ENCODE measurements at places on chromosomes 6 and 20. TPM values are rescaled to one million over a fixed set of nuclear protein-coding genes. Genes with fewer than 3 reads are reported as not detected.

Gene SGK2
- 0.16 TPM for total RNA-seq

Gene EYA4
- total RNA-seq, result not detected

Gene TAAR1
- not detected for total RNA-seq

Gene ANKS1A
- 6.0 TPM for total RNA-seq

Gene C2
- total RNA-seq, result 1.4 TPM

Gene GPR6
- not detected for total RNA-seq

Gene FOXS1
- total RNA-seq, result not detected

Gene TNFRSF21
- total RNA-seq, result 2.3 TPM

Gene NXT1
- total RNA-seq, result 37.8 TPM

DNA sequence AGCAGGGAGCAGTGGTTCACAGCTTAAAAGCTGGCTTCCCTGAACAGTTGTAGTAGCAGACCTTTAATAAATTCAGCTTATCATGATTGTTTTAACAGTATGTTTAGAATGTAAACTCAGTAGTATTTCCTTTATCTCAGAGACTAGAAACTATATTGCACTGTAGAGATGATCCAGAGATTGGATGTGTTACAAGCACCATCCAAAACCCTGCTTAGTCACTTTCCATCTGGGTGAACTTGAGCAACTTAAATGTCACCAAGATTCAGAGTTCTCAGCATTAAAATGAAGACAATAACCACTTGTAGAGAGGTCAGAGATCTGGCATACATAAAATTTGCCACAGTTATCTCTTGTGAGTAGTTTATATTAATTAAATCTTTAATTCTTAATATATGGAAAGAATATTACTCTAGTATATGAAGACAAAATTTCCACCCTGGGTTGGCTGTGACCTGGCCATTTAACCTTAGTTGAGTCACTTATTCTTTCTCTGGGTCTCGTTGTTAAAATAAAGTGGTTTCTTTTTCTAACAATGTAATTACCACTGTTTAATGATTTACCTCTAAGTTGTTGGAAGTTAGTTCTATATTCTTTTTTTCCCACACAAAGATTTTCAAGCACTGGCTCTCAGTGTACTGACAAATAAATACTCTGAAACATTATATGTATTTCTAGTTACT is 239.2 kb upstream of the FKBP1C start:
- DNase-seq, result no peak

- DNase-seq, result no peak
Observed at GRCh38 chr6:122817358-122817757, 28.3 kb downstream of the SMPDL3A start.

- no peak for DNase-seq
Observed at GRCh38 chr6:372336-372911, 19.1 kb upstream of the IRF4 start.

GRCh38 chr6:13124131-13124530 is 204.2 kb downstream of the TBC1D7 start:
- no peak for DNase-seq

DNA sequence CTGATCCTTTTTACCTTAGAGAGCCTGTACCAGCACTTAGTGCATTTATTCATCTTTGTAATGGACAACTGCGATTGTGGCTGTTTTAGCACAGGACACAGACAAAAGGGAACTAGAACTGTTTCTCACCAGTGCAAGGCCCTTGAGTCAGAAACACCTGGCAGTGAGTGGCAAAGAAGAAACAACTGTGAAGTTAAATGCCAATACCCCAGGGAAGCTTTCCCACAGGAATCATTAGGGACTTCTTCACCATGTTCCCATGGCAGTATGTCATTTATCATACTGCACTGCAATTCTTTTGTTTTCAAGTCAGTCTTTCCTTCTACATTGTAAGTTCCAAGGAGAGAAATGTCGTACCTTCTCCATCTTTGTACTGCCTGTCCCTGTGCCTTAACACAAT is 28.6 kb upstream of the CDYL start:
- DNase-seq, result no peak

DNA sequence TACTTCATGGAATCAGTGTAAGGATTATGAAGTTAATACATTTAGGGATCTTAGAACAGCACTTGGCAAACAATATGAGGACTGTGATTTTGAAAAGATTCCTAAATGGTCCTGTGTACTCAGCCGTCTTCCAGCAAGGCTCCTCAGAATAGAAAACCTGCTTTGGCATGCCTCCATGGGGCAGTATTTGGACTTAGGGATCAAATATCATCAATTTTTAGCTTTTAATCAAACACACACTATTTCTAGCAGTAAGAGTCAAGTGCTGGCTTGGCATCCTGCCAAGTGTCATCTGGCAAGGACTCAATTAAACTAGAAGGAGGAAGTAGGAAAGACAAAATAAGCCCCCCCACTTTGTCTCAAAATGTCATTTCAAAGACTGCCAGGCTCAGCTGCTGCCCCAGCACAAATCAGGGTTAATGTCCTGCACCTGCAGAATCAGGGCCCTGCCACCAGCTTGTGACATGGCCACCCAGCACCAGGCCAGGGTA is 40.8 kb downstream of the IYD start:
- DNase-seq, result no peak

DNA sequence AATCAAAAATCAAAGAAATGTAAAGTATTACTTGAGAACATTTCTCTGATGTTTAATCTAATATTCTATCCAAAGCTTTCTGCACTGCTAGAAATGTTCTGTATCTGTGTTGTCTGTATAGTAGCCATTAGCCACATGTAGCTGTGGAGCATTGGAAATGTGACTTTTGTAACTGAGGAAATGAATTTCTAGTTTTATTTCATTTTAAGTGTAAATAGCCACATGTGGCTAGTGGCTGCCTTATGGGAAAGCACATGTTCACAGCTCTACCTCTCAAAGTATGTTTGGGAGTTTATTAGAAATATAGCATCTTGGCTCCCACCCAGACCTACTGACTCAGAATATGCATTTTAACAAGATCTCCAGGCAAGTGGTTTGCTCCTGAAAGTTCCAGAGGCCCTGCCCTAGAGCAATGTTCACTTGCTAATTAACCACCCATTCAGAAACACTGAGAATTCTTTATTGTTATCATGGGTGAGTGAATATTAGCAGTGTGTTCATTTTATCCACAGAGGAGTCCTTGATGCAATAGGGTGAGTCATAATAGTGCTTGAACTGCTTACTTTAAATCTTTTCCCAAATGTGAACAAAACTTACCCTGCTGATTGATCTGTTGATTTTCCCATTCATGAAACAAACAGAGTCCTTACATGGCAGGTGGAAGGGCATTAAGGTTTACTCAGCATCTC is 282.7 kb downstream of the PLCB1 start:
- DNase-seq, result no peak

- no peak for DNase-seq
Observed at GRCh38 chr6:44261581-44261980, 3.8 kb downstream of the NFKBIE start.

DNA sequence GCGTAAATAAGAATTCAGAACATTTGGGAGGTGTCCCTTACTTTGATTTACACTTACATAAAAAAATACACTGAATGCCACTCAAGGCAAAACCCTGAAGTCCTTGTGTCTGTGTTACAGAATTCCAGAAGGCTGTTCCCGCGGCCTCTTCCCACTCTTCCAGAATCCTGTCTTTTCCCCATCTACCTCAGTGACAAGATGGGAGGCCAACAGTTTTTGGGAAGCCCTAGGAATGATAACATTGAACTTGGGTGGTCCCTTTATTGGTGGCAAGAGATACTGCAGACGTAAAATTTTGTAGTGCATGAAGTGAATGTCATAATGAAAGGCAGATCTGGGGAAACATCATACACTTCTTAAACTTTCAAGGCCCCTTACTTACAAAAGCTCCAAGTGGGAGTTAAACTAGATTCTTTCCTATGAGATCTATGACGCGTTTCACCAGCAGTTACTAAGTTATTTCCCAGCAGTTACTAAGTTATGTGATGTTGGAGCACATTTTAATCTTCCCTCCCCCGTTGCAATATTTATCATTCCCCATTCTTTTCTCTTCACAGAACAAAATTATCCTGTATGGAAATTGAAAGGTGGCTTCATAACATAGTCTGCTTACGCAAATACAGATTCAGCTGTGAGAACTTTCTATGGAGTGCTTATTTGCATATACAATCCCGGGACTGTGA is 79.5 kb downstream of the BCAS1 start:
- DNase-seq, result no peak

- no peak for DNase-seq
Observed at GRCh38 chr20:33568378-33568777, 78.5 kb downstream of the CBFA2T2 start.

GRCh38 chr6:30913721-30914075 is 340 bp upstream of the VARS2 start:
- DNase-seq, result no peak

DNA sequence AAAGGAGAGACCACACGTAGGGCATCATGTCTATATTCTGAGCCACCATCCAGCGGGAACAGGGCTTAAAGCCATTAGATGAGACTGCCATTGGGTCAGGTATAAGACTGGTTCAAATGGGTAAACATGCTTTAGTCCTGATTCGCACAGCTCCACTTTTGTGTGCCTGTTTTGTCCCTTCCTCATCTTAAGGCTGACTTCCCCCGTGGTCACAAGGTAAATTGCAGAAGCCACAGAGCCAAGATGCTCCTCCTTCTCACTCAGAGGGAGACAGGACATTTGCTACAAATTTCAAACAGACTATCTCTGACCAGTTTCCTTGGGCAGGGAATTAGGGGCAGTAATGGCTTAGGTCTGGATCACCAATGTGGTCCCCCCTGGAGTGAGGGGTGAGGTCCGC is 11.4 kb upstream of the IFNGR1 start:
- DNase-seq, result no peak

DNA sequence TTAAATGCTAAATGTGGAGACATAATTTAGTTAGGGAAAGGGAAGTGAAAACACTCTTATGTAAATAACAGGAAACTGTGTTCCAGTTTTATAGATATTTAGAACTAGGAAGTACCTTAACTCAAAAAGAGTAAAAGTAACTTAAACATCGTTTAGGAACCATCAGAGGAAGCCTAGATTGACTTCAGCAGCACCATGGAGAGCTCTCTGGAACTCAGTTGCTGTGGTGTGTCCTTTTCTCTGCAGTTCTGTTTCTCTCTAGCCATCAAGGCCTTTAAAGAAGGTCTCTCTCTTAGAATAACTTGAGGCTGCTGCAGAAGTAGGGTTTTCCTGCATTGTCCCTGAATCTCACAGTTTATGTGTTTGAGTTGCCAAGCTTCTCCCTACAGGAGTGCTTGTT is 26.9 kb downstream of the CLVS2 start:
- DNase-seq, result no peak

GRCh38 chr6:156024339-156024738 is 568.7 kb upstream of the NOX3 start:
- DNase-seq, result no peak

DNA sequence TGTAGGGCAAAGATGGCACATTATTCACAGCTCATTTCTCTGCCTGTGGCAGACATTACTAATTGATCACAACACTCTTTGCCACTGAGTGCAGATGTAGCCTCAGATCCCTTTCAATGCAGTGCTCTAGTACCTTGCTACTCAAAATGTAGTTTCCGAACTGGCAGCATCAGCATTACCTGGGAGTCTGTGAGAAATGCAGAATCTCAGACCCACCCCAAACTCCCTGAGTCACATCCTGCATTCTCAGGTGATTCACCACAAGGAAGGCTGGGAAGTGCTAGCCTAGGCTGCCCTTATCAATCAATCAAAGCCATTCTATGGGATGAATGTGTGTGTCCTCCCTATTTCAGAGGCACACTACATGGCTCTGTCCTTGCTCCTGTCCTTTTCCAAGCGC is 58.5 kb downstream of the PCNA start:
- no peak for DNase-seq

- DNase-seq, result no peak
Observed at GRCh38 chr20:10898552-10898951, 224.8 kb upstream of the JAG1 start.

DNA sequence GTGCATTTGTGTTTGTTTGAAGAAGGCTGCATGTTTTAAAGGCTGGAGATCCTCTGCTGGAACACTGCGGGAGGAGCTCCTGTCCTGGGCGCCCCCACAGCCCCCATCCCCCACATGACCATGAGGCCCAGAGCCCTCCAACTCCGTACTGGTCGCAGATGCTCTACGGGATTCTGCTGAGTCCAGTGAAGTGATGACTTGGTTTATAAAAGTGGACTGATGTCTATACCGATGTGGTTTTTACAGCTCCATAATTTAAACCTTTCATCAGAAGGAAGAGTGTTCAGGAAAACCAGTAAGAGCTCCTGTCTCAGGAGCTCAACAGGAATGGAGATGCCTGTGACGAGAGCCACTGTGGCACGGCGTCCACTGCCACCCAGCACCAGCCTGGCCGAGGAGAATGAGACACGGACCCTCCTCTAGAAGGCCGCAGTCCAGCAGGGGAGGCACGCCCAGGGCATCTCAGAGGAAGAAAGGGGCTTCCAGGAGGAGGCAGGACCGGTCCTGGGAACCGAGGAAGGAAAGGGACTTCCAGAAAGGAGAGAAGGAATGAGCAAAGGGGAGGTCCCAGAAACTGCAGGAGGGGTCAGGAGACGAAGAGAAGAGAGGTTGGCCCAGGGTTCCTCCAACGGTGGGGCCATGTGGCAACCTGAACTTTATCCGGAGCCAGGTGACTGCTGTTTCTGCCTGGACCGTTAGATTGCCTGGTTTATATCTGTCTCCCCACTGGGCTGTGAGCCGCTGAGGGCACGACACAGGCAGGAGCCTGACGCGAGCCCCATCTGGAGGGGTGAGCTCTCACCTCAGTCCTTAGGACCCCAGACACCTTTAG is 26.9 kb downstream of the BFSP1 start:
- DNase-seq, result no peak

DNA sequence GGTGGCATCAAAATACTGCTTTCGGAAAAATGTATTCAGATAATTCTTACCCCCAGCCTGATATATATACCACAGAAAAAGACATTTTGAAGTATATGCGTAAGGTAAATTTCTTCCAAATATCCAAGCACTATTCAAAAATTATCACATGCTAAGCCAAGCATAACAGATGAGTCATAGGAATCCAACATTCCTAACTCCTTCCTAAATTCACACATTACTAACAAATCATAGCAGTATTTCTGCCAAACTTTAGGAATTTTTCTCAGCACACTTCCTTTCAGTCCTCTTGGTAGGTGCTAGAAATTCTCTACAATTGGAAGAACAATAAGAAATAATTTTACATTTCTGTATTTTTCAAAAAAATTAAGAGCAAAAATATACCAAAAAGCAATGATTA is 417.5 kb downstream of the EYS start:
- DNase-seq, result no peak

DNA sequence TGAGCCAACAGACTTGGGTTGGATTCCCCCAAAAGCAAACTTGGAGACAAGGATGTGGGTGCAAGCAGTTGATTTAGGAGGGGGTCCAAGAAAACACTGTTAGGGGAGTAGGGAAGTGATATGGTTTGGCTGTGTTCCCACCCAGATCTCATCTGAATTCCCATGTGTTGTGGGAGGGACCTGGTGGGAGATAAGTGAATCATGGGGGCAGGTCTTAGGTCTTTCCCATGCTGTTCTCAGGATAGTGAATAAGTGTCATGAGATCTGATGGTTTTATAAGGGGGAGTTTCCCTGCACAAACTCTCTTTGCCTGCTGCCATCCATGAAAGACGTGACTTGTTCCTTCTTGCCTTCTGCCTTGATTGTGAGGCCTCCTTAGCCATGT is 542.6 kb downstream of the DHX35 start:
- no peak for DNase-seq

Measured in activated CD8-positive, alpha-beta T cell treated with anti-CD3 and anti-CD28 coated beads for 36 hours (primary cell).